Right lung (tissue), 10 donors: ENCODE measurements at places on chromosomes 6 and 20. TPM values are rescaled to one million over a fixed set of nuclear protein-coding genes. Genes with fewer than 3 reads are reported as not detected.

The HLA-DOA gene
- polyA plus RNA-seq = 3.6 TPM

The KCNK16 gene
- polyA plus RNA-seq = 0.22 TPM

The DEFB113 gene
- polyA plus RNA-seq = not detected

The BACH2 gene
- polyA plus RNA-seq = 10.0 TPM

The PLCB1 gene
- 27.1 TPM for polyA plus RNA-seq

- no peak for DNase-seq
Observed at GRCh38 chr20:51567622-51568021, 25.1 kb upstream of the NFATC2 start.

- no peak for DNase-seq
Observed at GRCh38 chr20:61871160-61871559, 194.5 kb downstream of the TAF4 start.

- peak; percentile 77 for DNase-seq
Observed at GRCh38 chr6:135498185-135498841, 773 bp upstream of the AHI1 start.

DNA sequence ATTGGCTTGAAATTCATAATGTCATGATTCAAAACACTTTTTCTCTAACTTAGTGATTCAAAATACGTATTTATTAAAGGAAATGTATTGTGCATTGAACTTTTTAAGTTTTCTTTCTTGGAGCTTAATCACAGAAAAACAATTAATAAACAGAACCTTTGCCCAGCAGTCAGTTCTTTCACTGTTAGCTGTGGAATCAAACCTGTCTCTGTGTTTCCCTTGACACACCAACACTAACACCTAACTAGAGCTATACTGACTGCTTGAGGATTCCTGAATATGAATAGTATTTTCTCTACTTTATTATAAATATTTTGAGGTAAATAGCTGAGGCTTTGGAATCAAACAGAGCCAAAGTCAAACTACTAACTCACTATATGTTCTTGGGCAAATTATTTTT, 296.4 kb downstream of the HIVEP2 start:
- no peak for DNase-seq

DNA sequence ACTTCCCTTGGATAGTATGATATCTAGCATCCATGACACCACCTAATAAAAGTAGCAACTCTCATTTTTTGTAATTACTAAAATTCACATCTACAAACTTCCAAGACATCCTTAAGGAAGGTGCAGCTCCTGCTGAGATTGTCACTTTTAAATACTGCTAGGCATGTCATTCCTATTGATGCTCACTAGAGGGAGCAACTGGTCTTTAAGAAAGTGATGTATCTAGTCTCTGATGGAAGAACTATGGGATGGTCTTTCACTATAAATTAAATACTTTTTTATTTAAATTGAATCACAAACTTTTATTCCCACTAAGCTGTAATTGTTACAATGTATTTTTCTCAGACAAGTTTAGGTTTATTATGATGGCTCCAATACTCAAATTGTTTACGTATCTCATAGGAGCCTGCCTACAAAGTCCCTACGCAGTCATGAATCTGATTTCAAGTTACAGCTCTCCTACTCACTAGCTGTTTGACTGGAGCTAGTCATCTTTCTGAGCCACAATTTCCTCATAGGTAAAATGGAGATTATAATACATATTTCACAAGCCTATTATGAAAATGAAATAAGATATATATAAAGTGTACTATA, 8.1 kb upstream of the TSPYL1 start:
- no peak for DNase-seq

GRCh38 chr6:16163535-16164300, 34.8 kb downstream of the MYLIP start:
- no peak for DNase-seq

DNA sequence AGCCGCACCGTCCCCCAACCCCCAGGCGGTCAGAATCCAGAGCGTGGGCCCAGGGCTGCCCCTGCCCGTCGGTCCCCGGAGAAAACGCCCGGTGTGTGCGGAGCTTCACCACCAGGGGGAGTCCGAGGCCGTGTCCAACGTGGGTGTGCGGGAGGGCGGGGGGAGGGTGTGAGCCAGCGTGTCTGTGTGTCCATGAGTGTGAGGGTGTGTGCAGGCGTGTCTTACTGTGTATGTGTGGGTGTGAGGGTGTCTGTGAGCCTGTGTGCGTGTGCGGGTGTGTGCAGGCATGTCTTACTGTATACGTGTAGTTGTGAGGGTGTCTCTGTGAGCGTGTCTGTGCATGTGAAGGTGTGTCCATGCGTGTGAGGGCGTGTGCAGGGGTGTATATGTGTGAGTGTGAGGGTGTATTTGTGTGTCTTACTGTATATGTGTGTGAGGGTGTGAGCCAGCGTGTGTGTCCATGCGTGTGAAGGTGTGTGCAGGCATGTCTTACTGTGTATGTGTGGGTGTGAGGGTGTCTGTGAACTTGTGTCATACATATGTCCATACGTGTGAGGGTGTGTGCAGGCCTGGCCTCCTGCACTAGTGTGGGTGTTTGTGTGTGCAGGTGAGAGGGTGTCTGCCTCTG, 24.6 kb upstream of the GATA5 start:
- no peak for DNase-seq

DNA sequence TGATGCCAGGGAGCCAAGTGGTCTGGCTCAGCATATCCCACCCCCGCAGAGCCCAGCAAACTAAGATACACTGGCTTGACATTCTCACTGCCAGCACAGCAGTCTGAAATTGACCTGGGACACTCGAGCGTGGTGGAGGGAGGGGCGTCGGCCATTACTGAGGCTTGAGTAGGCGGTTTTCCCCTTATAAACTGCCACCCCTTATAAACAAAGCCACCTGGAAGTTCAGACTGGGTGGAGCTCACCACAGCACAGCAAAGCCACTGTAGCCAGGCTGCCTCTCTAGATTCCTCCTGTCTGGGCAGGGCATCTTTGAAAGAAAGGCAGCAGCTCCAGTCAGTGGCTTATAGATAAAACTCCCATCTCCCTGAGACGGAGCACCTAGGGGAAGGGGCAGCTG, 19.4 kb downstream of the TINAG start:
- DNase-seq = no peak

- DNase-seq = no peak
Observed at GRCh38 chr6:158131926-158132325, 36.1 kb downstream of the SERAC1 start.

DNA sequence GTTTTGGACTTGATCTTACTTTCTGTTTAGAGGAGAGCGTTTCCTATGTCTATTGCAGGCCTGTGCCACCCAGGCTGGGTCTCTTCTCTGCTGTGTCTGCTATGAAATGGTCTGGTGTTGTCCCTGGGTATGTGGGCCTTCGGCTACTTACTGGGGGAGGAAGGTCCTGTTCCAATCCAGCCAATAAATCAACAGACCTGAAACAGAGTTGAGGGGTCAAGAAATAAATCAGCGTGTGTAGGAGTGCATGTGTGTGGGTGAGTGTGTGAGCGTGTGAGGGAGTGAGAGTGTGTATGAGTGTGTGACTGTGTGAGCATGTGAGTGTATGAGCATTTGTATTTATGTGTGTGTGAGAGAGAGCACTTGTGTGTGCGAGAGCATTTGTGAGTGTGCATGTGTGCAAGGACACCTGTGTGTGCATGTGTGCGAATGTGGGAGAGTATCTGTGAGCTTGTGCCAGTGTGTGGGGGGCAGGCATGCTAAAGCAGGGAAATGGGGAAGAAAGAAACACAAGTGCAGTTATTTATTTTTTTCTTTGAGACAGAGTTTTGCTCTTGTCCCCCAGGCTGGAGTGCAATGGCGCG, 86.3 kb upstream of the PMEPA1 start:
- DNase-seq = no peak

DNA sequence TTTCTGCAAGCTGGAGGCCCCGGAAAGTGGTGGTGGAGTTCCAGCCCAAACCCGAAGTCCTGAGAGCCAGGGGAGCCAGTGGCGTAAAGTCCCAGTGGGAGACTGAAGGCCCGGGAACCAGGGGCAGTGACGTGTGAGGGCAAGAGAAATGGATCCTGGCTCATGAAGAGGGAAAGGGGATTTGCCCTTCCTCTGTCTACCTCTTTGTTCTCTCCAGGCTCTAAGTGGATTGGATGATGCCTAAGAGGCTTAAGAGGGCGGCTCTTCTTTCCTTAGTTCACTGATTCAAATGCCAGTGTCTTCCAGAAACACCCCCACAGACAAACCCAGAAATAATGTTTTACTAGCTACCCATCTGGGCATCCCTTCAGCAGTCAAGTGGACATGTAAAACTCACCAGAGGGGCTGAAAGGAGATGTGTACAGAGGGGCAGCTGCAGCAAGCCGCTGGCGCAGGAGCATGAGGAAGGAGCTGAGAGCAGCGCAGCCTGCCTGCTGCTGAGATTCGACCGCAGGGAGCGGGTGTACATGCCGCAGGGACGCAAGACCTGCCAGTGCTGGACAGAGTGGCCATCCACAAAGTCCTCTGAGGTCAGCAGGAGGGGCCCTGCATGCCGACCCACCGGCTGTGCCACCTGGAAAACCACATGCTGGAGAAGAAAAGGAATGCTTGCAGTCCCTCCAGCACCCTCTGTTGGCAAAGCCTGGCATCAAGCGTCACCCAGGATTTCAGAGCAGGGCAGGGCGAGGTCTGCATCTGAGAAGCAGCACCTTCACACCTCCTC, 29.5 kb downstream of the CDYL start:
- no peak for DNase-seq

DNA sequence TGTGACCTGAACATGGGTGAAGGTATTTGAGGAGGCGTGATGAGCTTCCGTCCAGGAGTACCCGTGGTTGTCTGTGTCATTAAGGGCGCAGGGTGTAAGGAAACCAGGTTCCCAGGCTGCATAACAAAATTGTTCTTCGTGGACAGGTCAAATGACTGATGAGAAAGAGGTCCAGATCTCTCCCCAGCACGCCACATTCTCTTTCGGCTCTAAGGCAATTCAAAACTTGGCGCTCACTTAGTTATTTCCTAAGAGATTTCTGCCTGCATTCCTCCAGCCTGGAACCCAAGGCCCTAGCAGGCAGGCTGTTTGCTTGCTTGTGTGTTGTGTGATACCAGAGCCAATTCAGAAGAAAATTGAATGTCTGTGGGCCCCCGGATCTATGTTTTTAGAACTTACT, 139.9 kb downstream of the AGPAT4 start:
- DNase-seq = no peak
